Left ventricle myocardium inferior (tissue), 1 donor: ENCODE measurements at places on chromosomes 7 and 10.

GRCh38 chr7:16916105-16916639 lies 34.4 kb upstream of the AGR3 start:
- DNase-seq: no peak

DNA sequence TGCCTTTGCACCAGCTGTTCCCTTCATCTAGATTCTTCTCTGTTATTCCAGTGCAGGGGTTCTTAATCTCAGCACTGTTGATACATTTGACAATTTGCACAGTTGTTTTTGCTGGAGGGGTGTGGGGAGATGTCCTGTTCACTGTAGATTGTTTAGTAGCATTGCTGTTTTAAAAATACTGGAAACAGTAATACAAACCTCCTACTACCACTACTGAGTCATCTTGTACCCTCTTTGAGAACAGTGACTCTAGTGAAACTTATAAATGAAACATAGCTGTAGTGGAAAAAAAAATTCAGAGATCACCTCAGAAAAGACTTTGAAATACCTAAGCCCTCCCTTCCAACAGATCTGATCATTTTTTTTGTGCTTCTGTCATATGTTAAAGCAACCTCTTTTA lies 154.8 kb upstream of the TMEM196 start:
- DNase-seq: no peak

DNA sequence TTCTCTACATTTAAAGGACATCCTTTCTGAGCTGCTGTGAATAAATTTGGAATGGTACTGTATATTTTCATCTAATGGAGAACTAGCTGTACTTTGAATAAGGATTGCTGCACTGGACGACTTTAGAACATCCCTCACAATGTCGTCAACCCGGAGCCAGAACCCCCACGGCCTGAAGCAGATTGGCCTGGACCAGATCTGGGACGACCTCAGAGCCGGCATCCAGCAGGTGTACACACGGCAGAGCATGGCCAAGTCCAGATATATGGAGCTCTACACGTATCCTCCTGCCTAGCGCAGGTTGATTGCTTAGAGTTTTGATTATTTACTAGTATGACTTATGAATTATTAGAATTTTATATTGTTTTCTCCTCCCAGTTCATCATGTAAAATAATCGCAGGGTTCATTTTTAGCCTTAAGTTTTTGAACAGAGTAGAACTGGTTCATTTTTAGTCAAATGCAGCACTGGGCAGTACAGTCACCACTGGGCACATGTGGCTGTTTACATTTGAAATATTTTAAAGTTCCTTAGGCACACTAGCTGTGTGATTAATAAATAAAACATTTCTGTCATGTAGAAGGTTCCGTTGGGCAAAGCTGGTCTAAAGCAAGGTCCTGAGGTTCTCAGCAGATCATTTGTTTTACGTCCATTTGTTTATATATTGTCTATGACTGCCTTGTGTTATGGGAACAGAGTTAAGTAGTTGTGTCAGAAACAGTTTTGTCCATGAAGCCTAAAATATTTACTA lies 31.5 kb downstream of the CUL1 start:
- no peak for DNase-seq

DNA sequence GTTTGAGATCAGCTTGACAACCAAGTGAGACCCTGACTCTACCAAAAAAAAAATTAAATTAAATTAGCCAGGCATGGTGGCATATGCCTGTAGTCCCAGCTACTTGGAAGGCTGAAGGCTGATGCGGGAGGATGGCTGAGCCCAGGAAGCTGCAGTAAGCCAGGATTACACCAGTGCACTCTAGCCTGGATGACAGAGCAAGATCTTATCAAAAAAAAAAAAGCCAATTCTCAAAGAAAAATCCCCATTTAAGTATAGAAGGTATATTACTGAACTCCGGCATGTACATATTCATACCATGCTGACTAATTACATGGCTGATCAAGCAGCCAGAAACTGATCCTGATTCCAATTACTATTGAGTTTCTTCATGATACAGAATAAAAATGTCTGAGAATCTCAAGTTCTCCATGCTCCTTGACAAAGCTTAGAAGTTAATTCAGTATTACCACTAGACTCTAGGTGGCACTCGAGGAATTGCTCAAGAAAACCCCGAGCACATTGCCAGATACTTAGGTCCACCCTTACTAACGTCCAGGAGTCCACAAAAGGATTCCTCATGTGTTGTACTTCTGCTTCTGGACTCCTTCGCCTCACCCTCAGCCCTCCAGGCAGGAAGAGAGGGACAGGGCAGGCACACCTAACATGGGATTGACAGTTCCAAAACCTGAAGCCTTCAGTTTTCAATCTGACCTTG lies 148.9 kb downstream of the PARD3 start:
- DNase-seq: no peak

- peak; percentile 33 for DNase-seq
Observed at GRCh38 chr10:78231939-78232338, 198.3 kb downstream of the RPS24 start.

GRCh38 chr7:44998153-44998871 lies 1.7 kb upstream of the CCM2 start:
- DNase-seq: no peak

DNA sequence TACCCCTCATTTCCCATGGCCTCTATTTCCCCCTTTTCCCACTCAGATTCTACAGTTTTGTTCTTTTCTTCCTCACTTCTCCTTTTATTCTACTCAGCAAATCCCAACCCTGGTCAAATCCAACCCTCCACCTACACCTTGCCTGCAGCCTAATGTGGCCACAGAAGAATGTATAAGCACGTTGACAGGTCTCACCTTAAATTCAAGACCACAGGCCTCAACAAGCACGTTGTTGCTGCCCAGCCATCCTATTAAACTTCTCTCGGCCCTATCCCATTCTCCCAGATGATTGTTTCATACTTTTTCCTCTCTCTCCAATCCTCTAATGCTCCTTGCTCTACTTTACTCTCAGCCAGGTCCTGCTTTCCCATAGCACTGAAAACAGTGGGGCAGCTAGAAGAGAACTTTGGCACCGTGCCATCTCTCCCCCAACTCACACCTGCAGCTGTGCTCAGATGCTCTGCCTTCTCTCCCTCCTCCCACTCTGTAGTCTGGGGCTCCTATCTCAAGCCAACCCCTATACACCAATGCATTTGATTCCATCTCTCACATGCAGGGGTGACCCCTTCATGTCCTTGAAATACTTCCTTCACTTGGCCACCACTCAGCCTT lies 6.8 kb upstream of the EIF3A start:
- no peak for DNase-seq

GRCh38 chr10:89151857-89152256 lies 55.3 kb downstream of the CH25H start:
- no peak for DNase-seq

- DNase-seq: no peak
Observed at GRCh38 chr10:82192665-82193064, 317.7 kb downstream of the NRG3 start.
